Hematopoietic multipotent progenitor cell (in vitro differentiated cells): ENCODE measurements at places on chromosomes 6 and 20.

- no peak for DNase-seq
Measured at GRCh38 chr6:5446362-5447075, 185.2 kb downstream of the FARS2 start.

GRCh38 chr6:7959453-7959852, 48.9 kb upstream of the TXNDC5 start:
- no peak for DNase-seq

DNA sequence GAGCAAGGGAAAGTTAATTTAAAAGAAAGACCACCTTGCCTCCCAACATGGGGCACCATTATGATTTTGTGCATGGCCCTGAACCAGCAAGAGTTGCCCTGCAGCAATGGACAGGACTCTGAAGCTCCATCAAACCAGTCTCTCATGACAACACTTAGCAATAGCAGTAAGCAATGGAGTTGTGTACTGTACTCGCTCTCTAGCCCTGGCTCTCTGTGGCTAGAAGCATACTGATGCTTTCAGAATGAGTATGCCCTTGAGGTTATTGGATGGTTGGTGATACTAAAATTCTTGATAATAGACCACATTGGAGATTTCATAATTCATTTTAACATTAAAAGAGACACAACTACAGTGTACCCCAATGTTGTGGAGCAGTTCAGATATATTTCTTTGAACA, 23.2 kb upstream of the LMBRD1 start:
- no peak for DNase-seq

DNA sequence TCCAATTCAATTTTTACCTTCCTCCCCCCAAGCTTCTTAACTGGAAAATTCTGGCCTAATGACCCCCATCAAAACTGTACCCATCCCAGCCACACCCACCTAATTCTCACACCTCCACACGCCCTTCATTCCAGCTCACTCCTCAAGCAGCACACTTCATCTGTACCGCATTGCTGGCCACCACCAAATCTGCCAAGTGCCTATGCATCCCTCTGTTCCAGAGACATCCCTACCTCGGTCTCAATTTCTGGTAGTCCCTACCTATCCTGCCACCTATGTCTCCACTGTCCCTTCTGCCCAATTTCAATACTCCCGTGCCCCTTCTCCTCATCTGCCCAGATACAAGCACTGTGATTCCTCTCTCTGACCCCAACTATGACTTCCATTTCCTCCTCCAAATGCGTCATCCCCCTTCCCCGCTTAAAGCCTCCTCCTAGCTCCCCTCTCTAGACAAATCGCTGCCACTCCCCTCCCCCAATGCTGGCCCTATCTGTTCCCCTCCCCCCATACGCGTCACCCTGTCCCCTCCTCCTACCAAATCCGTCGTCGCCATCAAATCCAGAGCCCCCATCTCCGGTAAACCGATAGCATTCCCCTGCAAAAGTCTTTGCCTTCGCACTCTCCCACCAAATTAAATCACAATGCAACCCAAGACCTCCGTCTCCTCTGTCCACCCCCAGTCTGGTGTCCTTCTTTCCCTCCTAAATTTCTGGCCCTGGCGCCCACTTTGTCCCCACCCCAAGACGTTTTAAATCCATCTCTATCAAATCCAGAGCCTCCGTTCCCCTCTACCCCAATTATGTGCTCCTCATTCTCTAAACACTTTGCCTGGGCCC, 1.2 kb downstream of the MTCH1 start:
- peak; percentile 54 for DNase-seq

DNA sequence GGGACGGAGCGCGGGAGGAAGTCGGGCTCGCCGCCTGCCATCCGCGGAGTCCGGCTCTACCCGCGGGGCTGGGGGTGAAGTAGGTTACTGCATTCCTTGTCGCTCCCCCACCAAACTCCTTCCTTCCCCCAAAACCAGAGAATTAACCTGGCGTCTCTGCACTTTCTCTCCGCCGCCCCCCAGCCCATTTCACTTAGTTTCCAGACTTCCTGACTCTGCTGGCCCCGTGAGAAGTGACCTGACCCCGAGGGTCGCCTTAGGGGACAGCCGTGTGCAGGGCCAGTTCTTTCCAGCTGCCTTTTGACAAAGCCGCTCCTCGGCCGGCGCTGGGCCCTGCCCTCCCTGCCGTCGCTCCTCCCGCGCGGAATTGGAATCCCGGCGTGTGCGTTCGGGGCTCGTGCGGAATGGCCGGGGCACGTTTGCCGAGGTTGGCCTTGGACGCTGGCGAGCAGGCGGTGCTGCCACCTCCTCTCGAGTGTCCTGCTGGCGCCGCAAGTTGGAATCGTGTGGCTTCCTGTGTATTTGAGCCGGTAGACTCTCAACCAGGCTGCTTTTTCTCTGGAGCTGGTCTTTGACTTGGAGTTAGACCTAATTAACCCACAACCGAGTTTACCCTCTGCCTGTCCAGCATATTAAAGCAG, 650 bp downstream of the DCBLD1 start:
- DNase-seq = no peak

GRCh38 chr6:134034478-134034877, 17.9 kb downstream of the SLC2A12 start:
- no peak for DNase-seq

DNA sequence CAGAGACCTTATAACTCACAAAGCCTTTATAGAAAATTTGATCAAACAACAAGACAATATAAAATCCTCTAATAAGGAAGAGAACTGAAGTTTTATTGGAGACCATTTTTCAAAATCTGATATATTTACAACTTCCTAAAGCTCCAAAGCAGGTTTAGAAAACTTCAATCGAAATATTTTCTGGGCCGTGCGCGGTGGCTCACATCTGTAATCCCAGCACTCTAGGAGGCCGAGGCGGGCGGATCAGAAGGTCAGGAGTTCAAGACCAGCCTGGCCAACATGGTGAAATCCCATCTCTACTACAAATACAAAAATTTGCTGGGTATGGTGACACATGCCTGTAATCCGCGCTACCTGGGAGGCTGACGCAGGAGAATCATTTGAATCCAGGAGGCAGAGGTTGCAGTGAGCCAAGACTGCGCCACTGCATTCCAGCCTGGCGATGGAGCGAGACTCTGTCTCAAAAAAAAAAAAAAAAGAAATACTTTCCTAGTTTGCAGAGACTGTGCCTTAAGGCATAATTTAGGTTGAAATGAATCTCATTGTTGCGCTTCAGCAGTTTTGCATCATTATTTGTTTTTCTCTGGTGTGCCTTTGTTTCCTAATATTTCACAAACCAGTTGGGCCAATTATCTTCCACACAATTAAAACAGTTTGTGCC, 60.6 kb upstream of the ASIP start:
- DNase-seq = no peak

GRCh38 chr6:47302043-47302442, 7.7 kb downstream of the TNFRSF21 start:
- DNase-seq = no peak

GRCh38 chr6:85362652-85363310, 87.1 kb upstream of the NT5E start:
- DNase-seq = no peak

DNA sequence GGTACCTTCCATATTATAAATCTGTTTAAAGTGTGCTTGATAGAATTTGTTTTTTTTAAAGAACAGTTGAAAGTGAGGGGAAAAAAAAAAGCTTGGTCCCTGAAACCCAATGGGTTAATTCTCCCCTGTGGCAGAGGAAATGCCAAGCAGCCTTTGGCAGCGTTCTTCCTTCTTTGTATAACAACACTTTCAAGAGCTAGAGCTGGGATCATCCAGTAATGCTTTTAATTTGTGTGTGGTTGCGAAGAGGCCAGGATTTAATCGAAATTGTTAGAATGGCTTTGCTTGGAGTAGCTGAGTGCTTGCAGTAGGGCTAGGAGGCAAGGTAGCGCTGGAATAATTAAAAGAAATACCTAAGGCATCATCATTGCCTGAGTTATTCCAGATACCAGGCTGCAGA, 692.0 kb downstream of the DHX35 start:
- no peak for DNase-seq

GRCh38 chr6:89050155-89050554, 30.4 kb upstream of the PNRC1 start:
- DNase-seq = no peak

- no peak for DNase-seq
Measured at GRCh38 chr20:43798291-43799149, 71.7 kb upstream of the GTSF1L start.

- no peak for DNase-seq
Measured at GRCh38 chr6:116385921-116386320, 15.2 kb downstream of the DSE start.

DNA sequence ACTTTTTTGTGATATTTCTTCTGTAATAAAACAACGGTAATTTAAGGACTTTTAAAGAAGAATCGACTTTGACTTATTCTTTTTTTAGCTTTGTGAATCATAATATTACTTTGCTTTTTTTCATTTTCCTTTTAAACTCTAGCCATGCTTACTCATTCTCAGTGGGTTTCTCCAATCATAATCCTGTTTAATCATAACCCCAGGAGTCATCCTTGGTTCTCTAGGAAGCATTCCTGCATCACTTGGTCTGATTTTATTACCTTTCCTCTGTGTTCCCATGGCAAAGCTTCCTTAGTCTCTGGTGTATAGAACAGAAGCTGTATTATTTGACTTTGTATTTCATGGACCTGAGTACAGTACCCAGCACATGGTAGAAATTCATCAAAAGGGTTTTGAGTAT, 223.5 kb downstream of the CDKAL1 start:
- no peak for DNase-seq

DNA sequence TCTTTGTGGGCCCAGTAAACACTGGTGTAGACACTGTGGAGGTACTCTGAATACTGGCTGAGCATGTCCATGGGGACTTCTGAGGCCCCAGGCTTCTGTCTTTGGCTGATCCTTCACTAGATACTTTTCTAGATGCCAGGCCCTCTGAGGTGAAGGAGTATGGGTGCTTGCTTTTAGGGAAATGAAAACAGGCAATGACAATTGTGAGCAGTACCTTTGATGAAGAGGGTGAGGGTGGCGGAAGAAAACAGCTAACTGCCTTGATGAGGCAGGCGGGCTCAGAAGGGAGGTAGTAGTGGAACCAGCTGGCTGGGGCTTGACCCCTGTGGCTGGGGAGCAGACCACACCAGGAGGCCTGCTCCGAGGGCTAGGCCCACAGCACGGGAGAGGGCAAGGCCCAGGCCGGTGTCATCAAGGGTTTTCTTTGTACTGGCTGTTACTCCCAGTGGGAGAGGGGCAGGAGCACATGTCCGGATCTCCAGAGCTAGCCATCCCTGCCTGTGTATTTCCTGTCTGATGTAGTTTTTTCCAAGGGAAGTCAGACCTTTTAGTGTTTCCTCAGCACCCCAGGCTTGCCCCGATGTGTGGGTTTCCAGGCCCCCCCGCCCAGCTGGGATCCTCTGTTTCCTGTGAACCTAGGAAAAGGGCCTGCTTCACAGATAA, 3.9 kb downstream of the PLCG1 start:
- no peak for DNase-seq

DNA sequence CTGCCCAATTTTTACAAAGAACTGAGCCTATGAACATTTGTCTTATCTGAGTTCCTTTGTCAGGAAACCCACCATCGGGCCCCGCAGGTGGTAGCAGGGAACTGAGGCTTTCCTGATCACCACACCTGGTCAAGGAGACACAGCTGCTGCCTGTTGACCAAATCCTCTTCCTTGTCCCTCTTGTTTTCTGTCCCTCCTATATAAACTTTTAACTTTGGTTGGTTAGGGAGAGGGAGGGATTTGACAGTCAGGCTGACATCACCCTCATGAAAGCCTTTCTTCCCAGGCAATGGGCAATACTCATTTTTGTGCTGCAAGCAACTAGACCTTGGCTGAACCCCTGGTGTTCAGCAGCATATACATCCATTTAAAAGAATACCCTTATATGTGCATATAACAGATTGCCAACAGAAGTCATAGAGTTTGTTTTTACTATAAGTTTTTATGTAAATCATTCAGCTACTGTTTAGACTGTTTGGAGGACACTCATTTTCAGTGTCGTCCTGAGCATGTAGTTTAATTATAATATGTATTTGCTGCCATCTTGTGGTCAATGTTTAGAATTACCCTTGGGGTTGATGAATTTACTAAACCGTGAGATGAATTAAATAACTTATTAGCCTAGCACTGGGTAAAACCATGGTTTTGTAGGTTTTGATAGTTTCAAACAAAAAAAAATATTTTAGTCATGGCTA, 17.0 kb downstream of the CRISP1 start:
- peak; percentile 47 for DNase-seq

GRCh38 chr6:97461218-97461617, 178.2 kb upstream of the MMS22L start:
- DNase-seq = no peak

DNA sequence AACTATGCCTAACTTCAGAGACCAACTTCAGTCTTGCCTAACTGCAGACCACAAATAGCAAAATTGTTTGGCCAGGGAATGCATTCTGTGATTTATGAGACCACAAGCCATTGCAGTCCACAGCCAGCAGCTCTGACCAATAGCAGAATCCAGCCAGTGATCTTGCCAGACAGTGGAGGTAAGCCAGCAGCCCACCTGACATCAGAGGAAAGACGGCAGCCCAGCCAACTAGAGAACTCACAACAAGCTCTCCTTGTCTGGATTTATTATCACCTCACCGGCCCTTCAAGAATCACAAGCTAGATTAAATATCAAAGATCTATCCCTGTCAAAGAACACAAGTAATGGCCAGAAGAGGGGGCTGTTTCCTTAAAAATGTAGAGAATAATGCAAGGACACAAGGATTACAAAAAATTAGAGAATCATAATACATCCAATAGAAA, 66.5 kb upstream of the SLC35F1 start:
- DNase-seq = no peak

GRCh38 chr6:120211955-120212792, 862.6 kb upstream of the MAN1A1 start:
- DNase-seq = no peak

- DNase-seq = no peak
Measured at GRCh38 chr6:168540713-168541291, 99.8 kb downstream of the SMOC2 start.

DNA sequence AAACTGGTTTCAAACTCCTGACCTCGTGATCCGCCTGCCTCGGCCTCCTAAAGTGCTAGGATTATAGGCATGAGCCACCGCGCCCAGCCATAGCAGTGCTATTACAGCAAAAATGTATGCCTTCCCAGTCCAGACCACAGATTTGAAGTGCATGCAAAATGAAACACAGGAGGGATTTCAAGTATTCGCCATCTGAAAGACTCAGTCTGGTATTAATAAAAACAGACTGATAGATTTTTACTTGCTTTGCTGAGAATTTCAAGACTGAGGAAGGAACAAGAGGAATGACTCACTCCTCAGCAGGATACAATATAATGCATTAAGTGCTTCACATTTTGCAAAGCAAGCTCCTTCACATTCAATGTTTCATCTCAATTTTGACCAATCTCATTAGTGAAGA, 134.9 kb downstream of the TMEM200A start:
- DNase-seq = no peak
